ENCODE measurements at places on chromosomes 11 and 22.

DNA sequence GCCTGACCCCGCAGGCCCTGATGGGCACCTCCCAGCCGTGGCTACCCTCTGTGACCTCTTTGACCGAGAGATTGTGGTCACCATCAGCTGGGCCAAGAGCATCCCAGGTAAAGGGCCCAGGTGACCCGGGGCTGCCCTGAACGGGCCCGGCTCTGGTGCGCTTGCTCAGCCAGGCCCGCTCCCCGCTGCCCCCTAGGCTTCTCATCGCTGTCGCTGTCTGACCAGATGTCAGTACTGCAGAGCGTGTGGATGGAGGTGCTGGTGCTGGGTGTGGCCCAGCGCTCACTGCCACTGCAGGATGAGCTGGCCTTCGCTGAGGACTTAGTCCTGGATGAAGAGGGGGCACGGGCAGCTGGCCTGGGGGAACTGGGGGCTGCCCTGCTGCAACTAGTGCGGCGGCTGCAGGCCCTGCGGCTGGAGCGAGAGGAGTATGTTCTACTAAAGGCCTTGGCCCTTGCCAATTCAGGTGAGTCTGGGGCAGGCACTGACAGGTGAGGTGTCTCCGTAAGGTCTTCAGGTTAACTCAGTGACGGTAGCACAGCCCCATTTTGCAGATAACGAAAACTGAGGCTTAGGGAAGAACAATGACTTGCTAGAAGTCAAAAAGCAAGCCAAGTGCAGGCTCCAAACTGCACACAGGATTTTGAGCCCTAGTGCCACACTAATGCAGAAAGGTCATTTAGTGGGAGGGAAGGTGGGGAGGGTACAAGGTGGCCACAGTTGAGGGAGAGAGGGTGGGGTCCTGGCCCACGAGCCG is 2.4 kb downstream of the TRMT112 start:
- no peak for DNase-seq

DNA sequence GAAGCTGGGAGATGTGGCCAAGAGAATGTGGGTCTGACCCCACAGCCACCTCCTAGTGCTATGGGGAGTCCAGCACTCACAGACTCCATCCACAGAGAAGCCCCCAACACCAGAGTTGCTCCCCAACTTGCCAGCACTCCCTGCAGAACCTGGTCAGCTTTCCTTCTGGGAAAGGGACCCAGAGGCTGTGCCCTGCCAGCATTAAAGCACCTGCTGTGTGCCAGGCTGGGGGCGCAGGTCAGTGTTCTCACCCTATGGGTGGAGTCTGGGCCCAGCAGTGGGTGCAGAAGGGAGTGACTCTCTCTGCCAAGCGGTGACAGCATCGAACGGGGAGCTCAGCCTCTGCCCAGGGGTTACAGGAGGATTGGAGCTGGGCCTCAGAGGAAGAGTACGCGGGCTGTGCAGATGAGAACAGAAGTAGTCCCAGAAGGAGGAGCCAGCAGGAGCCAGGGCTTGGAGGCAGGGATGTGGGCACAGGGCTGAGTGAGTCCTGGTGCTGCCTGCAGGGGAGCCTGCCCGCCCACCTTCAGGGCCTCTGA is 114.4 kb downstream of the MPPED1 start:
- DNase-seq, result no peak

DNA sequence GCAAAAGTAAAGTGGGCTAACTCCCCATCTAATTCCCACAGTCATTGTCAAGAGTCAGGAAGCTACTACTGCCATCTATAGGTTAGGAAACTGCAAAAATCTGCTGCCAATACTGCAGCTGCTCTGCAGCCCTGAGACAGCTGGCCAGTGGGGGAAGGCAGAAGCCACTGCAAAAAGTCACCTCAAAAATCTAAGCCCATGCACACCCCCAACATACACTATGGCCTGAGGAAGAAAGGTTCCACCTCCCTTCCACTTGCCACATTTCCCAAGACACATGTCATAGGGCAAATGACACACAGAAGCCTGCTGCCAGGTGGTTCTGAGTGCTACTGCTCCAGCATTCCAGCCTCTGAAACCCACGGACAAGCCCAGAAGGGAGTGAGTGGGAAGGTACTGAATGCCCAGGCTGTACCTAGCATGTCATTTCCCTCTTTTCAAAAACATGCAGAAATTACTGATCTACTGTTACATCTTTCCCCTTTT is 36.9 kb downstream of the DGCR2 start:
- DNase-seq, result peak; percentile 47

- DNase-seq, result no peak
Observed at GRCh38 chr11:118245936-118246562, 6.1 kb downstream of the MPZL3 start.

- no peak for DNase-seq
Observed at GRCh38 chr11:11568651-11569229, 53.1 kb downstream of the GALNT18 start.

DNA sequence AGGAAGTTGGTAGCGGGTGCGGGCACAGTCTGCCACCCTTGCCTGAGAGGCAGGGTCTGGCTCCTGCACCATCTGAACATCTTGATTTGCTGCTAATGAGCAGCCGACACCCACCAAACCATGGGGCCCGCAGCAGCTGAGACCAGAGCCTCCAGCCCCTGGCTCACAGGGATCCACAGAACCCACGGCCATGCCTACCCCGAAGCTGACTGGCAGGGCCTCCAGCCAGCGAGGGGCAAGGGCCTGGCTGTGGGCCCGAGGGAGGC is 171.5 kb upstream of the NTM start:
- no peak for DNase-seq

DNA sequence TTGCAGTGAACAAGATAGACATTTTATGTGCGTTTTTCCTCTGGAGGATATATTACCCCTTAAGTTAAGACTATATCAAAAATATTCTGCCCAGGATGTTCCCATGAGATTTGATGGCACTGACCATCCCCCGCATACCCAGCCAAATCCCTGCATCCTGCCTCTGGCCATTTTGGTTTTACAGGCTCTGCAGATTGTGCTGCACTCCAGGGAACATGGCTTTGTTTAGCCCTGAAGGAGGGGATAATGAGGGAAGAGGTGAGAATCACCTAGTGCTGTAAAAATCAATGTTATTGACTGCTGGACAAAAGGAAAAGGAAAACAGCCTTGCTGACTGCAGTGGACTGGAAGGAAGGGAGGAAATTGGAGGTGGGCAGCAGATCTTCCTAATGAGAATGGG is 717.4 kb downstream of the DLG2 start:
- no peak for DNase-seq

DNA sequence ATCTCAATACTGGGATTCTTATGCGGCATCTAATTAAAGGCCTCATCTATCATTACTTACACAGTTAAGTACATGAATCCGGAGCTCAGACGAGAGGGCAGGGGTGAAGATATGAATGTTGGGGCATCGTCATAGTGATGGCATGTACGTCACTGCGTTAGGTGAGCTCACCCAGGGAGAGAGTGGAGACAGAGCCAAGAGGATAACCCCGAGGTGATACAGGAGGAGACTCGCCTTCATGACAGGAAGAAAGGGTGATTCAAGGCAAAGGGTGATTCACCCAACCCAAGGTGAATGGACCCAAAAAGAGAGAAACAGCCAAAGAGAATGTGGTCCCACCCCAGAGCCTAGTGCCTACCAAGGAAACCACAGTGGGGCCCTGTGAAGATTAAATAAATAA is 132.9 kb upstream of the BLID start:
- peak; percentile 39 for DNase-seq

DNA sequence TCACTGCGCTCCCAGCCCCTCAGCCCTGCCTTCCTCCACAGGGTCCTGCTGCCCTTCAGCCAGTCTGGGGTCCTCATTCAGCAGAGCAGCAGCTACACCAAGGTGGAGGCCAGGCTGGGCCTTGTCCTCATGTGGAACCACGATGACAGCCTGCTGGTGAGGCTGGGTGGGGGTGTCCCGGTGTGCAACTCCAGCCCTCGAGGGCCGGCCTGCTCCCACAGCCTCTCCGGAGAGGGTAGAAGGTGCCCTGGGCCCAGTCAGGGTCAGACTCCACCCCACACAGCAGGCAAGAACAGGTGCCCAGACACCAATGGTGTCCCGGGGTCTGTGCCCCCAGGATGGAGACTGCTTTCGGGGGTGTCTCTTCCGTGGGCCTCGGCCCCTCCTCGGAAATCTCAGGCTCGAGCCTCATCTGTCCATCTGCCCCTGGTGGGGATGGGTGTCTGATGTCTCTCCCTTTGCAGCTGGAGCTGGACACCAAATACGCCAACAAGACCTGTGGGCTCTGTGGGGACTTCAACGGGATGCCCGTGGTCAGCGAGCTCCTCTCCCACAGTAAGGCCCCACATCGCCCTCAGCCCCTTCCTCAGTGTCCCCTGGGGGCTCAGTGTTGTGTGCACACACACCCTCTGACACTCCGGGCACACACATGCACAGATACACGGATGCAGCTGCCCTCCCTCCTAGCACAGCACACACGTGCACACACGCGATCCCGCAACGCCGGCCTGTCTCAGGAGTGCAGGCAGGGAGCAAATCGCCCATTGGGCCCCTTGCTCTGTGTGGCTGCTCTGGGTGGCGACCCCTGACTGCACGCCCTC is 4.9 kb downstream of the MUC5AC start:
- DNase-seq, result no peak

DNA sequence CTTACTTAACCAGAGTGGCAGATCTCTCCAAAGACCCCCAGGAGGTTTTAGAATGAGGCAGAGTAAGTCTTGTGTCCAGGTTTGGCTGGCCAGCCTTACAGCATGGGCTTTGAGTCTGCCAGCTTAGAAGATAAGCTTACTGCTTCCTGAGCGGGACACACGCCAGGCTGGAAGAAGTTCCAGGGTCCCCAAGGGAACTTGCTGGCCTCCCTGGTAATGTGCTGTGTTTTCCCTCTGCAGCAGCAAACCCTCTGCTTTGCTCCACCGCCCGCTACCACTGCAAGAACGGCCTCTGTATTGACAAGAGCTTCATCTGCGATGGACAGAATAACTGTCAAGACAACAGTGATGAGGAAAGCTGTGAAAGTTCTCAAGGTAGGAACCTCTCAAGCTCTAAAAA is 154.2 kb downstream of the LDLRAD3 start:
- no peak for DNase-seq

DNA sequence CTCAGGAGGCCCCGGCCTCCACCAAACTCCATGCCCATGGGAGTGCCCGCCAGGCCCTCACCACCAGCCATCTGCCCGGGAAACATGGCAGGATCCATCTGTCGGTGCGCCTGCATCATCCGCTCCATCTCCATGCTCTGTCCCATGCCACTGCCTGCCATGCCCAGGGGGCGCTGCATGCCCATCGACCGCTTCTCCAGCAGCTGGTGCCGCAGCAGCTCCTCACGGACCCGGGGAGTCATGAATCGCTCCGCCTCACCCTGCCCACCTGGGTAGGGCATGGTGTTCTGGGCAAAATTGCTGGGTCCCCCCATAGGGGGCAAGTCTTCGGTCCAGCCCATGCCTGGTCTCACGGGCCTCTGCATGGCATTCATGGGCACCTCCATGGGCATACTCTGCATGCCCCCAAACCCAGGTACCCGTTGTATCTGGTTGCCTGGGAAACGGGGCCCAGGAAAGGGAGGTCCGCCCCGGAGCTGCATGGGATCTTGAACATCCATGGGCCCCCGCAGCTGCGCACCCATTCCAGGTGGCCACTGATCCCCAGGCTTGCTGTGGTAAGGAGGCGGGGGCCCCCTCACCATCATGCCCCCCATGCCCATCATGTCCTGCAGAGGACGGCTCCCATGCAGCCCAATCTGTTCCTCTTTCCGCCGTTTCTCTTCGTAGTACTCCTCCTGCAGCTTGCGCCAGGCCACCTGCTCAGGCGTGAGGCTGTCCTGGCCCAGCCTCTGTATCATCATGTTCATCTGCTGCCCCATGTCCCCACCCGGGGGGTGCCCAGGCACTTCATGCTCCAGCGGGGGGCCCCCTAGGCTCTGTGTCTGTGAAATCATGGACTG is 18.0 kb downstream of the CXCR5 start:
- DNase-seq, result no peak

GRCh38 chr11:113162592-113162962 is 151.8 kb upstream of the TTC12 start:
- no peak for DNase-seq

DNA sequence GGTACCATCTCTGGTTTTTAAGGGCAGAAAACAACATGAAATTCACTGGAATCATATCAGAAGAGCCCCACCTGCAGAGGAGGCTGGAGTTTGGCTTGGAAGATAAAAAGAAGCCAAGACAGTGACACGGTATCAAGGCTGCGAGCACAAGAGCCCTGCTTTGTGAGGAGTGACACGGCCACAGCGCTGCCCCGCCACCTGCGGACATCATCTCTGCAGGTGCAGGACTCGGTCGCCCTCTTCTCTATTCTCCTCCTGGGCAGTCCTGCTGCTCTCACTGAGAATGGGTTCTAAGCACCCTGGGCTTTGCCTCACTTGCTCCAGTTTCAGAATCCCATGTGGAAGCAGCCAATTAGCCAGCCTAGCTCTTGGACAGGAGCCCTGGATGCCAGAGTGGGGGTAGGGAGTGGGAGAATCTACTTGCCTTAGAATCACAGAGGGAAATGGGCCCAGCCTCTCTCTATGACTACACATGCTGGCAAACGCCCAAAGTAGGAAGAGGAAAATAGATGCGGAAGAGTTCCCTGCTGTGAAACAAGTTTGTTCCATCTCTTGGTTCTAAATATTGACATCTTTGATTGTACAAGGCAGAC is 17.1 kb downstream of the APOL4 start:
- DNase-seq, result peak; percentile 84
